ENCODE measurements at places on chromosomes 2 and 18.

DNA sequence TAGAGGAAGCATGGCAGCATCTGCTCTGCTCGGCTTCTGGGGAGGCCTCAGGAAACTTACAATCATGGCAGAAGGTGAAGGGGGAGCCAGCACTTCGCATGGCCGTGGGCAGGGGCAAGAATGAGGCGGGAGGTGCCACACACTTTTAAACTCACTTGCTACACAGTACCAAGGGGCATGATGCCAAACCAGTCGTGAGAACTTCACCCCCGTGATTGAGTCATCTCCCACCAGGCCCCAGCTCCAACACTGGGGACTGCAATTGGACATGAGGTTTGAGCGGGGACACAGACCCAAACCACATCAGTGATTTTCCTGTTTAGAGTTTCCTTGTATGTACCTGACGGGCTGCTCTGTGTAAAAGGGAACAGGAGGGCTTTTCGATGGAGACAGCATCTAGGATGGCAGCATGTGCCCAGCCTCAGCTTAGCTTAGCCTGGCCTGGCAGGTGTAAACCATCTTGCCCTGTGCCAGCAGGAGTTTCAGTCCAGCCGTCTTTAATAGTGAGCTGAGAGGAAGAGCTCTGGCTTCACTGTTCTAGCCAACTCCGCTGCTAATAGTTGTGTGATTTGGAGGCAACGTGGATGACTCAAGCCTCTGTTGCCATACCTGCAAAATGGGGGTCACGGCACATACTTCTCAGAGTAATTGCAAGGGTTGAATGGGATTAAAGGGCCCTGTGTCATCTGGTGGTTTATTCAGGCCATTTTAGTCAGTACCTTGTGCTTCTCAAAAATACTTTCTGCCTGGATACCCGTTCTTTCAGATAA, 101.8 kb downstream of the ASAP2 start:
- no peak for DNase-seq

GRCh38 chr18:23155537-23155936, 20.3 kb downstream of the CABLES1 start:
- no peak for DNase-seq

GRCh38 chr2:205860181-205860580, 177.9 kb downstream of the NRP2 start:
- DNase-seq: no peak

GRCh38 chr2:207996848-207997247, 28.5 kb downstream of the PLEKHM3 start:
- DNase-seq: no peak

- DNase-seq: no peak
Measured at GRCh38 chr2:230010501-230010900, 58.2 kb downstream of the SLC16A14 start.

- no peak for DNase-seq
Measured at GRCh38 chr2:194223218-194223617, 1433.8 kb upstream of the SLC39A10 start.

GRCh38 chr2:19419211-19419880, 60.9 kb upstream of the OSR1 start:
- no peak for DNase-seq

DNA sequence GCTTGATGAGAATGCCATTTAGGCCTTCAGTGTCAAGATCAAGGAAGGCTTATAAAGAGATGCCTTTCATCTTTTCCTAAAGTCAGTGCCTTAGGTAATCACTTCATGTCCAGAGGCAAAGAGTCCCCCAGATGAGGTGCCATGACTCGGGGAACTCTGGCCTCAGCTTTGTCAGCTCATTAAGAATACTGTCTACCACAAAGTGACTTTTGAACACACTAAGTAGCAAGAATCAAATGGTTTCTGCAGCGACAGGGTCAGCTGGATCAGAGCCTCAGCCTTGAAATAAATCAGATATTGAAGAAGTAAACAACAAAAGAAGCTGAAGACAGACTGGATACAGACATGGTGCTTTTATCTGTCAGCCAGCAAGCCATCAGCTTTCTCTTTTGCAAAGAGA, 120.1 kb upstream of the SLC39A10 start:
- DNase-seq: no peak

GRCh38 chr2:36379710-36380448, 24.3 kb downstream of the CRIM1 start:
- no peak for DNase-seq
